NCI-H526 treated with DMSO at 0.1 percent for 48 hours (cell line): ENCODE measurements at places on chromosomes 4 and X.

GRCh38 chr4:54683616-54684346, 26.0 kb downstream of the KIT start:
- no peak for DNase-seq

DNA sequence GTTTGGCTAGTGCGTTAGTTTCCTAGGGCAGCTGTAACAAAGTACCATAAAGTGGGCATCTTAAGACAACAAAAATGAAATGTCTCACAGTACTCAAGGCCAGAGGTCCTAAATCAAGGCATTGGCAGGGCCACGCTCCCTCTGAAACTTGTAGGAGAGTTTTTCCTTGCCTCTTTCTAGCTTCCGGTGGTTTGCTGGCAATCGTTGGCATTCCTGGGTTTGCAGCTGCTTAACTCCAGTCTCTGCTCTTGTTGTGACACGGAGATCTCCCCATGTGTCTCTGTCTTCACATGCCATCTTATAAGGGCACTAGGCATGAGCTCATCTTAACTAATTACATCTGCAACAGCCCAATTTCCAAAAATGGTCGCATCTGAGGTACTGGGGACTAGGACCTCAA, 362.0 kb upstream of the BOD1L1 start:
- DNase-seq = no peak

DNA sequence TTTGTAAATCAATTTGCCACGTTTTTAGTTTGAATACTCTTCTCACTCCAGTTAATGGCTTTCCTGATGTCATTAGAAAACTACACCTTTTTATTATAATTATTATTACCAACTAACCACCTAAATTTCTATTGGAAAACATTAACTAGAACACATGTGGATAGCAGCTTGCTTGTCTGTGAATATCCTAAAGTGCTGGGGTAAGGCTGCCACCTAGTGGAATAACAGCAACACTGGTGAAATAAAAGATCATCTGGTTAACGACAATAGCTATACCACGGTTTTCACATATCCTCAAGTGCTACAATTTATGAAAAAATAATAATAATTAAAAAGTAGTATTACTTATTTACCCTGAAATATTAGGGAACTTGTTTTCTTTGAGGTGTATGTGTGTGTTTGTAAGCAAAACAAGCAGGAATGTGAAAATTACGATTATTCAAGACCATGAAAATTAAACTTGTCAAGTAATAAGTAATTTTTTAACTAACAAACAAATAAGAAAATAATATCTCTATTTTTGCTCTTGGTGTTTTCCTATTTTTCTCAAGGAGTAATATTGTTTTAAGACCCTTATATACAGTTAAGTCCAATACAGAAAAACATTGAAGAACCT, 130.1 kb upstream of the TECRL start:
- peak; percentile 49 for DNase-seq

GRCh38 chr4:36303426-36304137, 22.2 kb downstream of the DTHD1 start:
- no peak for DNase-seq

- peak; percentile 14 for DNase-seq
These were observed 30.7 kb downstream of the ARHGEF9 start for GRCh38 chrX:63754136-63754859.

- DNase-seq = no peak
These were observed 49.7 kb downstream of the FAM9B start for GRCh38 chrX:8984231-8984630.

DNA sequence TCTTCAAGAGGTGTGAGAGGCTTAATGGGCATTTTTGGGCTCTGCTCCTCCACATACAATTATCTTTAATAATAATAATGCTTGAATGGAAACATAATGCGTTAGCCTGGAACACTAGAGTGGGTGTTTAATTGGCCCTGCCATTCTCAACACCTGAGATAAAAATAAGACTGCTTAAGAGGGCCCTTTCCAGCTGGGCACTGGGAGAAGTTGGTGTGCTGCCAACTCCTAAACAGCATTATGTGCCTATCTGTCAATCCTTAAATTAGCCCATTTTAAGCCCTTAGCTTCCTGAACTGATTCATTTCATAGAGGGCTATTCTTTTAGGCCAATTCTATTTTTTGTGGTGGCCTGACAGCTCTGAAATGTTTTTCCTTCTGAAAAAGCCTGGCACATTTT, 211.1 kb upstream of the ZIC3 start:
- DNase-seq = no peak

DNA sequence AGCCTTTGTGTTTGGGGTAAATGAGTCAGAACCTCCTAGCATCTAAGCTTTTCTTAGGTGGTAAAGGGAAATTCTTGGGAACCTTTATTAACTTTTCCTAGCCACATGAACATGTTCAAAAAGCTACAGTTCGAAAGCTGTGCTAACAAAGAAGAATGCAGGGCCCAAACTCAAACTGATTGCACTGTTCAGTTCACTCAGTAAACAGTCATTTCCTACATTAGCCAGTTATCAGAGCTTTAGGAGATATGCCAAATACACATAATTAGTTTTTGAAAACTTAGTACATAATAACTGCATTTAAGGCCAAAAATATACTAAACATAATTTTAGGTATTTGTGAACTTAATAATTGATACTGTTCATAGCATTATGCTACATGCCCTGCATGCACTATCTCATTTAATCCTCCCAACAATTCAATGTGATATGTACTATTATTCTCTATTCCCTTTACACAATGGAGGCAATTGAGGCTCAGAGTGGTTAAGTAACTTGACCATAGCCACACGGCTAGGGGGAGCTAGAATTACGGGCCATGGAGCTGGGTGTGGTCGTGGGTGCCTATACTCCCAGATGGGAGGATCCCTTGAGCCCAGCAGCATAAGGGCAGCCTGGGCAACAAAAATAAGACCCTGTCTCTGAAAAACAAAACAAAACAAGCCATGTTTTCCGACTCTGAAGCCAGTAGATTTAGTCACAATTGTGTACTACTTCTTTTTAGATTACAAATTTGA, 43.9 kb upstream of the PDGFRA start:
- DNase-seq = no peak

DNA sequence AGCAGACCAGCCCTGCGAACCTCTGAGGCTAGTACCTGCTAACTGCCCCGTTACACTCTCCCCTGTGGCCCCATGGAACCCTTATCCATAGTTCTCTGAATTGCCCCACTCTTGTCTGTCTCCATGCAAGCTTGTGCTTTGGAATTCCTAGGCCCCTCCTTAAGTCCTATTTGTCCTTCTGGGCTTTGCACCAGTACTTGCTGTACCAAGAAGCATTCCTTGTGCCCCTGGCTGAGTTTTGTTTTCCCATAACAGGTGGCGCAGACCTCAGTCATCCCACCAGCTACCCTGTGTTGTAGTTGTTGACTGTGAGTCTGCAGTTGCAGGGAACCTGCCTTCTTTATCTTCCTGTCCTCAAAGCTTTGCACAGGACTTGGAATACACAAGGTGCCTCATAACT, 147.9 kb downstream of the AMMECR1 start:
- DNase-seq = no peak

- no peak for DNase-seq
These were observed 37.2 kb upstream of the HGFAC start for GRCh38 chr4:3404546-3404945.

DNA sequence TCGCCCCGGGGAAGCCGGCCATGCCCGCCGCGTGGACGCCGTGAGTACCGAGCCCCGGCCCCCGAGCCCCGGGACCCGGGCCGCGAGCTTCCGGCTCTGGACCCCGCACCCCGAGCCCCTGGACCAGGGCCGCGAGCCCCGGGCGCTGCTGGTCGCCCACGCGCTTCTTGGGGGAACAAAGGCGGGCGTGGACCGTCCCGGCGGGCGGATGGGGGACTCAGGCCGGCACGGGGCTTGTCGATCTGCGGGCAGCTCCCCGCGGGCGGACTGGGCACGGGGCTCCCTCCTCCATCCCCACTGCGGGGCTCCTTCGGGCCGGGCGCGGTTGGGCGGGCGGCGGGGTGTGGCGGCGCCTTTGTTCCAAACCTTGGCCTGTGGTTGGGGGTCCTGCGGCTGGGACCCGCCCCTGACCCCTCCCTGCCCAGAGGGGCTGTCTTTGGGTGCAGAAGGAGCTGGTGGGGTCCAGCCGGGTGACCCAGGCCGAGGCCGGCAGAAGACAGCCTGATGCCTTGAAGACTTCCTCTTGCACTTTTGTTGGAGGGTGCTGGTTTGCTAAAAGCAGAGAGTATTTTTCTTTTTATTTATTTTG, 25.2 kb upstream of the ADD1 start:
- no peak for DNase-seq

- DNase-seq = no peak
These were observed 14.9 kb downstream of the PNMA6F start for GRCh38 chrX:153306527-153307115.

- no peak for DNase-seq
These were observed 87.7 kb upstream of the SHISA3 start for GRCh38 chr4:42309361-42310260.

DNA sequence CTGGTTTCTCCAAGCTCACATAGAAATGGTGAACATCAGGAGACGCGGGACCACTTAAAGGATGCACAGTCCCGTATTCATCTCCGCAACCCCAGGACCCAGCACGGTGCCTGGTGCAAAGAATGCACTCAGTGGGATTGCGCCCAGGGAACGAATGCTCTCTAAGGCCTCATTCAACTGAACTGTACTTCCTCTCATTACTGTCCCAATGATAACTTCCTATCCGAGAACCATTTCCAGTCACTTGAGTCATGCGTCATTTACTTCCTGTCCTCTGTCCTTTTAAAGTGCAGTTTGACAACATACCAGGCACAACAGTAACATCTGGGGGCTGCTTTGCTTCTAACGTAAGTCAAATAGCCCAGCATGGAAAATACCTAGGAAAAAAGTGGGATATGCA, 75.7 kb downstream of the RBM47 start:
- DNase-seq = no peak

DNA sequence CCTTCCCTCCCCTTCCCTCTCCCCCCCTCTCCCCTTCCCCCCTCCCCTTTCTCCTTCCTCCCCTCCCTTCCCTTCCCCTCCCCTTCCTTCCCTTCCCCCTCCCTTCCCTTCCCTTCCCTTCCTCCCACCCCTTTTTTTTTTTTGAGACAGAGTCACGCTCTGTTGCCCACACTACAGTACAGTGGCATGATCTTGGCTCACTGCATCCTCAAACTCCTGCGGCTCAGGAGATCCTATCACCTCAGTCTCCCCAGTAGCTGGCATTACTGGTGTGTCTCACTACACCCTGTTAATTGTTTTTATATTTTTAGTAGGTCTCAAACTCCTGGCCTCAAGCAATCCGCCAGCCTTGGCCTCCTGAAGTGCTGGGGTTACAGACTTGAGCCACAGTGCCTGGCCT, 66.6 kb downstream of the TBC1D9 start:
- DNase-seq = no peak

- no peak for DNase-seq
These were observed 67.0 kb upstream of the CITED1 start for GRCh38 chrX:72372735-72373134.

GRCh38 chr4:83080561-83080960, 34.0 kb downstream of the PLAC8 start:
- DNase-seq = no peak

GRCh38 chrX:93332329-93332728, 341.0 kb downstream of the NAP1L3 start:
- DNase-seq = no peak

GRCh38 chr4:125104616-125105015, 210.1 kb upstream of the FAT4 start:
- DNase-seq = no peak

DNA sequence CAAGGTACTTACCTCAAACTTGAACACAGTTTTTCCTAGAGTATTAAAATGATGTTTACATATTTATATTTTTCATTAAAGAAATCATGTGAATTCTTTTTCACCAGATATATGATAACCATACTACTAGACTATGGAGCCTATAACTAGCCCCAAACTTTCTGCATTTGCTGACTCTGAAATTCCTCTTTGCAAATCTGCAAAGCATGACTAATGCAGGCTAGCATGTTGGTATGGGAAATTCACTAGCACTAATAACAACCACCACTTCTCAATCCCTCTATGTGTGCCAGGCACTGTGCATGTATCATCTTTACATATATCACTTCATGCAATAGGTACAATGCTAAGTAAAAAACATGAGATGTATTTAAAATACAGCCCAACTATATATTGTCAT, 51.1 kb downstream of the SLC10A7 start:
- DNase-seq = no peak

GRCh38 chrX:74451450-74452198, 30.3 kb downstream of the SLC16A2 start:
- DNase-seq = no peak

GRCh38 chr4:2390784-2391421, 27.5 kb downstream of the ZFYVE28 start:
- DNase-seq = no peak

- DNase-seq = no peak
These were observed 567.8 kb downstream of the TRIML1 start for GRCh38 chr4:188707036-188707435.

DNA sequence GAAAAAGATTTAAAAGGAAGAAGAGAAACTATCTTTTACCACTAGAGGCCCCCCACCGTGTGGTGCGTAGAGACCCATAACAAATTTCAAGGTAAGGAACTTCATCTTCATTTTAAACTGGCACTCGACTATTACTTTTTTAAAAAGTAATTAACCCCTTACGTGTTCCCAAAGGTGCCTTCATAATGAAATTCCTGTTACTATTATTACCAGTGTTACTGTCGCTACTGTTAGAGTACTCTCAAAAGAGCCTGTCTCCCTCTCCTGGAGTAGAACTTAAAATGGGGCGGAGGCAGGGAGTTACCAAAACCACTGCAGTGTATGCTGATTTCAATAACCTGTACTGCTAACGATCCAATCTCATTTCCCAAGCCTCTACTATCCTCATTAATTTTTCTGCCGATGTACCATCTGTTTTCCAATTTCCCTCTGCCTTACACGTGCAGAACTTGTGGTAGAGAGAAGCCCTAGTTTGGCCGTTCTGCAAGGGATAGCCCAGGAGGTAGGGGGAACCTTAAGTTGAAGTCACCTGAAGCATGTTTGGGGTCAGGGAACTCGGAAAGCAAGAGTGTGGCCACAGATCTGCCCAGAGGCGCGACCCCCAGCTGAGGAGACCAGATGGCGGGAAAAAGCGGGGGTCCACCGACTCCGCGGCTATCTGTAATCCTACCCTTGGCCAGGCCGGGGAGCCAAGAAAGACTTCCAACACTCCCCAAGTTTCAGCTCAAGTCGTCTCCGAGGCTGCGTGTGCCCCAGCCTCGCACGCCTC, 720 bp upstream of the STK26 start:
- no peak for DNase-seq

- DNase-seq = no peak
These were observed 4.2 kb upstream of the TMSB4X start for GRCh38 chrX:12970691-12971202.

- no peak for DNase-seq
These were observed 125.5 kb upstream of the MAP3K15 start for GRCh38 chrX:19640693-19641374.

GRCh38 chr4:4694827-4695226, 153.0 kb upstream of the STX18 start:
- DNase-seq = no peak

DNA sequence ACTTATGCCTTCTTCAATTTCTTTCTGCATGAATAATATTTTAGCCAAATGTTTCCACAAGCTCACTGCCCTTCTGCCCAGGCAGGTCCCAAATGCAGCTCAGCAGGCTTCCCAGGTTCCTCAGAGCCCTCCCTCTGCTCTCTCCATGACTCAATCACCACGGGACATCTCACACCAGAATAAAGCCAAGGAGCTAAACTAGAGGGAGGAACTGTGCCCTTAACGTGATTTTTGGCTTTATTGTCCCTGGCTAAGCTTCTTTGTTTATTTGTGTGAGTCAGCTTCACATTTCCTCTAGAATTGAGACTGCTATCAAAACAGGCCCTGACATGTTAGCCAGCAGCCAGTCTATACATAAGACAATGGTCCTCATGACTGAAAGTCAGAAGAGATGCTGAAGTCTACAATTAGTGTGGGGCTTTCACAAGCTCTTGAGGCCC, 186.4 kb upstream of the GALNT7 start:
- DNase-seq = no peak

GRCh38 chrX:74250574-74250973, 53.4 kb upstream of the ZCCHC13 start:
- DNase-seq = no peak
